Dermis blood vessel endothelial cell (primary cell): ENCODE measurements at places on chromosomes 6 and 20. TPM values are rescaled to one million over a fixed set of nuclear protein-coding genes. Genes with fewer than 3 reads are reported as not detected.

GRCh38 chr6:3813150-3813780 is 35.9 kb upstream of the FAM50B start:
- peak; percentile 97 for DNase-seq

DNA sequence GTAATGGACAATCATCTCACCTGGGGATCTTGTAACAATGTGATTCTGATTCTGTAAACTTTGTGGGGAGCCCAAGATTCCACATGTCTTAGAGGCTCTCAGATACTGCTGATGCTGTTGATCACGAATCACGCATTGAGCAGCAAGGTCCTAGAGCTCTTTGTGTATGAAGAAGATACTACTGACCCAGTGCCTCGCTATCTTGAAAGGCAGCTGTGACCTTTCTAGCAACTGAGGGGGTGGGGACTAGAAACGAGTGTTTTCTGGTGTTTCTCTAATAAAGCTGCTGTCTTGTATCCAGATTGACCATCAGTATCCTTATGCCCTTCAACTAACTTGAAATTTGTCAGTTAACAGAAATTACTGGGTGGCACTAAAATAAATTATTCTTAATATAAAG is 142.9 kb downstream of the MTHFD1L start:
- DNase-seq, result no peak

GRCh38 chr6:81511423-81511822 is 241.1 kb downstream of the TENT5A start:
- DNase-seq, result no peak

MCCD1 gene
- total RNA-seq, result not detected in 2 replicates

SHLD1 gene
- 2.6 and 3.4 TPM in 2 replicates for total RNA-seq

DNA sequence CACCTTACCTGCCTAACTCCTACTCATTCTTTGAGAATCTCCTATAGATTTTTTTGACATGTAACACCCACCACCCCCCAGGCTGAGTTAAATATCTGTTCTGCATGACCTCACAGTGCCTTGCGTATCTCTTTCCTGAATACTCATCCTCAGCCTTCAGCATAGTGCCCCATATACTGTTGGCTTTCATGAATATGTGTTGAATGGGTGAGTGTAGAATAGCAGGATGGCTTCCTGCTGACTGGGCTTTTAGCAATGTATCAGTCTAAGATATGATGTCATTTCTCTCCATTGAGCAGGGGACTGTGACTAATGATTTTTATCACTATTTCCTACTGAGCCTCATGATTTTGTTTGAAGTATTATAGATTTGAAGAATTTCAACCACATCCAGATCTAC is 361.6 kb upstream of the MARCKS start:
- peak; percentile 90 for DNase-seq

- DNase-seq, result no peak
These were observed 179.4 kb downstream of the RPS12 start for GRCh38 chr6:132993738-132994137.

GRCh38 chr6:42075159-42075838 is 25.0 kb downstream of the TAF8 start:
- peak; percentile 84 for DNase-seq

- no peak for DNase-seq
These were observed 10.3 kb upstream of the SNHG17 start for GRCh38 chr20:38445381-38445796.

GRCh38 chr6:137233911-137234863 is 15.0 kb upstream of the IFNGR1 start:
- DNase-seq, result peak; percentile 90
